ENCODE measurements at places on chromosomes 5 and 9. TPM values are rescaled to one million over a fixed set of nuclear protein-coding genes. Genes with fewer than 3 reads are reported as not detected.

The TSSK1B gene
- total RNA-seq = not detected

The NSMF gene
- 29.1 TPM for total RNA-seq

The LCN9 gene
- not detected for total RNA-seq

The GSN gene
- 393 TPM for total RNA-seq

The SPATA31A7 gene
- total RNA-seq = not detected

The PTGER4 gene
- total RNA-seq = not detected

The FCN1 gene
- total RNA-seq = not detected

The LRRC19 gene
- total RNA-seq = not detected

The FOXD1 gene
- total RNA-seq = 50.0 TPM

The GFPT2 gene
- total RNA-seq = 49.1 TPM

The PCSK5 gene
- total RNA-seq = 3.9 TPM

The SNCB gene
- not detected for total RNA-seq

The ROR2 gene
- 12.9 TPM for total RNA-seq

The PRDM9 gene
- not detected for total RNA-seq

The IL7R gene
- total RNA-seq = 12.6 TPM
